ENCODE measurements at places on chromosomes 3 and 15.

GRCh38 chr3:64445109-64445943, 220.1 kb upstream of the PRICKLE2 start:
- DNase-seq, result no peak

GRCh38 chr3:153392363-153392762, 230.3 kb downstream of the RAP2B start:
- DNase-seq, result no peak

- no peak for DNase-seq
These were observed 34.3 kb downstream of the AMOTL2 start for GRCh38 chr3:134339913-134340312.

DNA sequence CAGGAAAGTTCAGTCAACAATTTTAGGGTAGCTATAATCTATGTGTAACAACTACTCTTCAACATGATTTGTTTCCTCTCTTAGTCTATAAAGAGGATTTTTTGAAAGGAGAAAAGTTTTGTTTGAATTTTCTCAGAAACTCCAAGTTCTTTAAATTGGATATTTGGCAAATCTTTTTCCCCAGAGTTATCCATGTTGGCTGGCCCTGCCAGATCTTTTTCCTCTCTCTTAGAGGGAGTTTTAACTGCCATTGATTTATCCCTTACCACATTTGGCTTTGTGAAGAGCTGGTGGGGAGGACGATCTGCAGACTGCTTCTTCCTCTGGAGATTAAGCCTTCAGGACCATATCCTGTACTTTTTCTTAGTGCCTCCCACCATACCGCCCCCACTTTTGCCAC, 64.9 kb upstream of the ROPN1 start:
- DNase-seq, result no peak

DNA sequence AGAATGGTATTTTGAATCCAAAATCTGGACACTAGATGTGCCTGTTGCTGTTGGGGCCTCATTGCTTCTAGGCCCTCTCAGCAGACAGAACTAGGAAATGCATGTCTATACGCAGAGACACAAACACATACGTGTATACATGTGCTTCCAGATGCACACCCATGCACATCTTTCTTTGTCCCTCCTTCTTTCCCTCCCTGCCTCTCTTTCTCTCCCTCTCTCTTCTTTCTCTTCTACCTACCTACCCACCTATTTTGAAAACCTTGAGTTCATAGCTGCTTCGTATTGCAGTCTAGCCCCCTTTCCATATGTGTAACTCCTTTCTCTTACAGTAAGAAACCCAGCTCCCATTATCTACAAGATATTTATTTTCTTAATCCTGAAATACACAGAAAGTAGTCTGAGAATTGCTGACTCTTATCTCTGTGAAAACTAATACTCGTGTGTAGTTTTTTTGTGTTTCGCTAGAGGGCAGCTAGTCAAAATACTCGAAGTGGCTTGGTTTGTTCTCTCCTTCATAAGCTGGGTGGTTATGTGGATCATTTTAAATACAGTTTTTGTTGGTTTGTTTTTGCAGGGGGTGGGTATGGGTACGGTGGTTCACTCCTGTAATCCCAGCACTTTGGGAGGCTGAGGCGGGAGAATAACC, 18.5 kb downstream of the RPL32 start:
- DNase-seq, result no peak

DNA sequence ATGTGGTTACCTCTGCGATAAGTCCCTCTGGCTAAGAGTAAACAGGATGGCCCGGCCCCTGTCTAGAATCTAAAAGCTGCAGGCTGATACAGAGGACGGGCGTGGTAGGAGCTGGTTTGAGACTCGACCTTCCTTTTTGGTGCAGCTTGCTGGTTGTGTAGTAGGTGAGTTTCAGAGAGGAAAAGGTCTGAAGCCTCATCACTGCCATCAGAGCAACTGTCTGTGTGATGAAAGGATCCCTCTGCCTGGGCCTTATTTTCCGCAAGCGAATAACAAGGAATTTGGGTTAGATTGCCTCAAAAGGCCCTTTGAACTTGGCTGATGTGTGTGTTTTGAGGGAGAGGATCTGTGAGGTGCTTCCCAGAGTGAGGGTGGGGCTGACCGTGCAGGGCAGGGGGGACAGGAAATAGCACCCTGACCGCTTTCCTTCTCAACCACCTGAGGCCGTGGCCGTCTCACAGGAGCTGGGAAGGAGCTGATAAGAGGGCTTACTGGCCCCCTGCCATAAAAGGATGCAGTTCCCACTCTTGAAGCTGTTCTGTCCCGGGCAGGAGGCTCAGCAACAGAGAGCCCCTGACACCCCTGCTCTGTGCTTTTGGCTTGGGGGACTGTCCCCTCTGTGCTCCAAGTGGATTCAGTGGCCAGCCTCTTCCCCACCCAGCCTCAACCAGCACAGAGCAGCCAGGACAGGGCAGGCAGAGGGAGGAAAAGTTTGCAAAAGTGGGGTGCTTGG, 45.6 kb upstream of the TFRC start:
- no peak for DNase-seq

- no peak for DNase-seq
These were observed 62.7 kb downstream of the MEF2A start for GRCh38 chr15:99628374-99629001.

DNA sequence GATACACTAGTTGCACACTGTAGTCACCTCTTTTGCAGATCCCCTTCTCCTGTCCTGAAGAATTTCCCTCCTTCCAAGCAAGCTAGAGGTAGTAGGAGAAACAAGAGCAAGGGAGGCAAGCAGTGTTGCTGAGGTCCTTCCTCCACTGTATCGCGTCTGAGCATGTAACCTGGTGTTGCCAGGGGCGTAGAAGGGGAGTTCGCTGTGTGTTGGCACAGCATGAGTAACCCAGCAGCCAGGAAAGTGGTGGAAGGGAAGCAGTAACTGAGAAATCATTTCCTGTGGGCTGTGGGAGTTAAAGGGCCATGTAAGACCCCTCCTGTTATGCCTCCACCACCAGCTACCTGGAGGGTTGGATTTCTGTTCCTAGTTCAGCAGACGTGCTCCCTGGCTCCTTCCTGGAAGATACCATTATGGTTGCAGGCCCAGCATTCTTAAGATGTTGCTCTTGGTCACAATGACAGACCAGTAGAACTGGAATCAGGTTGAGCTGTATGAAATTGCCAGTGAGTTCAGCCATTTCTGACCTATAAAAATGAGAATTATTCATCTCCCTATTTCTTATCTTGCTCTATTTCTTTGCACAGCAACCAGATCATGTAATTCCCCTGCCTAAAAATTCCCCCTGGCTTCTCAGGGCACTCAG, 215.3 kb upstream of the TOPAZ1 start:
- DNase-seq, result no peak

DNA sequence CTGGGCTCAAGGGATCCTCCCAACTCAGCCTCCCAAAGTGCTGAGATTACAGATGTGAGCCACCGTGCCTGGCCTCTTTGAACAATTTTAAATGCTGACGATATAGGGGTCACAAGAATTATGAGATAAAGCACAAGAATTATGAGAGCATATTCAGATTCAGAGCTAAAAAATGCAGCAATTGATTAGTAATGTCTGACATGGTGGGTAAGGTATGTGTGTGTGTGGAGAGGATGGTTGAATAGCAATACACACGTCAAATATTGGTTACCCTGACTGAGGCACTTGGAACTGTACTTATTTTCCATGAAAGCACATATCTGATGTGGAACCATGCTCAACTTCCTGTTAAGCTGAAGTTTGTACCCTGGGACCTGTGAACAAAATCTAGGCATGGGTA, 115.6 kb downstream of the EOMES start:
- no peak for DNase-seq

- DNase-seq, result no peak
These were observed 42.2 kb upstream of the POMGNT2 start for GRCh38 chr3:43148033-43148432.

Measured in stimulated activated CD4-positive, alpha-beta T cell treated with anti-CD3 and anti-CD28 coated beads, TNF-alpha, amount 100 ng/mL, for 48 hours (primary cell).